ENCODE measurements at places on chromosomes 6 and 20.

GRCh38 chr6:138107078-138107751, at the start of gene PERP:
Gene PERP (minus strand): TSS chr6:138107419. CDS start chr6:138107340, 79 bp downstream.
- no peak for DNase-seq

GRCh38 chr20:46640536-46641311, 10.5 kb downstream of the SLC13A3 start:
- no peak for DNase-seq

- DNase-seq, result no peak
These were observed 49.9 kb downstream of the ILRUN start for GRCh38 chr6:34646714-34647113.

- DNase-seq, result no peak
These were observed 76.8 kb downstream of the OLIG3 start for GRCh38 chr6:137417396-137417795.

GRCh38 chr6:79628466-79629288, 2.5 kb upstream of the SH3BGRL2 start:
- DNase-seq, result no peak

DNA sequence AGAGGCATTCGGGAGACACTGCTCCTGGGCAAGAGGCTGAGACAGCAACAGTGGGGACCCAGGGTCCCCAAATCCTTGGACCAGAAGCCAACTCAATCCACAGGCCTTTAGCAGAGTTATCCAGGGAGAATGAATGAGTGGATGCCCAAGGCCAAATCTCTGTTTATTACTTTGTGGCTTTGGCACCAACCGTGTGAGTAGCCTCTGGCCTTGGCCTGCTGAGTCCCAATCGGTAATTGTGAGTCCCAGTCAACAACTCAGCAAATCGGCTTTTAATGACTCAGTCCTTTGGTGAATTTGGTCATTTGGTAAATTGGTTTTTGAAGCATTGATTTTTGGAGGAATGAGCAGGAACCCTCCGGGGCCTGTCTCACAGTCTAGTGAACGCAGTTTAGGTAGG, 29.1 kb upstream of the ECI2 start:
- DNase-seq, result no peak

- DNase-seq, result peak; percentile 11
These were observed 31.0 kb downstream of the TOMM6 start for GRCh38 chr6:41818271-41819054.

GRCh38 chr6:105051941-105052471, 95.1 kb downstream of the LIN28B start:
- DNase-seq, result no peak

- no peak for DNase-seq
These were observed 62.4 kb downstream of the FAM229B start for GRCh38 chr6:112149719-112150263.

DNA sequence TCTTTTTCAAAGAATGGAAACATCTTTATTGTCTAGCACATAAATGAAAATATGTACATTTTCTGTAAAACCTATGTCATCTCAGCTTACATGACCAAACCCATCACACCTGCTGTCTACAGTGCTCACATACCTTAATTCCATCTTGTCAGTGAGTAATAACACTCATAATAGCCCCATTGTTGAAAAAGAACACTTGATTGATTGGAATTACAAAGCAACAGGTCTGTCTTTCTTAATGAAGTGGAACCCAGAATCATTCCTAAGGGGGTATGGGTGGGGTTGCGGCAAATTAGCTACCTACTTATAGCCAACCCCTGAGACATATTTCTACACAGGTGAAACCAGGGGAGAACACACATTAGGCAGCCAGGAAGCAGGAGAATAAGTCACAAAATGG, 20.2 kb downstream of the ADGRF4 start:
- DNase-seq, result no peak

- no peak for DNase-seq
These were observed 34.6 kb downstream of the QKI start for GRCh38 chr6:163449076-163449475.

DNA sequence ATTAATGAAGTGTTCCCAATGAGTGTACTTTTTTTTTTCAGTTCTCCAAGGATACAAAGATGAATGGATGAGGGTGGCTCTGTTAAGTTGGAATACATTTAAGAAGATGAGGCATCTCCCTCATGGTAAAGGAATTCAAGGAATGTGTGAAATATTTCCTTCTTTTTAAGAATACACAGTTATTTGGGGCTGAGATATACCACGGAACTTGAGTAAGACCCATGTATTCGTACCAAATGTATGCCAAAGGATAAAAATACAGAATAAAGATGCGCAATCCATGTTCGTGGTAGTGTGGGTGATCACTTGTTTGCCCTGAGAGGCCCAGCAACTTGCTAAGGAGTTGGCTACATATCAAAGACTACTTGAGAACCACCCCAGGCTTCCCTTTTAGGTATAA, 164.2 kb upstream of the TCF21 start:
- no peak for DNase-seq

DNA sequence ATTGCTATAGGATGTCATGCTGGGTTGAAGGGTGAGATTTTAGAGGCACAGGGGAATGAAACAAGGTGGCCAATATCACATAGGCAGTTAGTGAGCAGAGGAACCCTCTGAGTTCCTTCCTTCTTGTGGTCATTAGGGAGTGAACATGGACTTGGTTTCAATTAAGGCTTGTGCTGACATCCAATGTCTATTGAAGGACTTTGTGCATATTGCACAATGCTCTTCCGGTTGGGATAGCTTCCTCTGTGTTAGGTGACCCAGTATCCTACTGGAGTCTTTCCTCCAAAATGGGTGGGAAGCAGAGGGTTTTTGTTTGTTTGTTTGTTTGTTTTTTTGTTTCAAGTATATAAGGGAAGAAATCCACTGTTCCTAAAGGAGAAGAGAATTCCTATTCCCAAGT, 98.5 kb downstream of the HDGFL1 start:
- no peak for DNase-seq

- DNase-seq, result no peak
These were observed 99.2 kb downstream of the QKI start for GRCh38 chr6:163513570-163514166.

- DNase-seq, result no peak
These were observed 4.4 kb upstream of the PTPRT start for GRCh38 chr20:43194137-43194536.

- DNase-seq, result no peak
These were observed 114.5 kb downstream of the RALGAPA2 start for GRCh38 chr20:20597966-20598365.

DNA sequence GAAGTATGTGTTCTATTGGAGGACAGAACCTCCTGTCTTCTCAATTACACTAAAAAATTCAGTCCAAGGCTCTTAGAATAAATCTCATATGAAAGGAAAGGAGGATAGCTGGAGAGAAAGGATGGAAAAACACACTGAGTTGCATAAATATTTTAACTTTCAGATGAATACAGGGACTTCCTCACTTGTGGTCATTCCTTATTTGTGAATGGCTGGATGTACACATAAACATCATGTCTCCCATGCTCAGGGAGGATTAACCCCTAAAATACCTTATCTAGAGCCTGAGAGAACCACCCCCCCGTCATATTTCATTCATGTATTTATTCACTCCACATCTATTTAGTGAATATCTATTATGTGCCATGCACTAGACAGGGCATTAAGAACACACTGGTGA, 217.6 kb upstream of the CITED2 start:
- DNase-seq, result no peak

DNA sequence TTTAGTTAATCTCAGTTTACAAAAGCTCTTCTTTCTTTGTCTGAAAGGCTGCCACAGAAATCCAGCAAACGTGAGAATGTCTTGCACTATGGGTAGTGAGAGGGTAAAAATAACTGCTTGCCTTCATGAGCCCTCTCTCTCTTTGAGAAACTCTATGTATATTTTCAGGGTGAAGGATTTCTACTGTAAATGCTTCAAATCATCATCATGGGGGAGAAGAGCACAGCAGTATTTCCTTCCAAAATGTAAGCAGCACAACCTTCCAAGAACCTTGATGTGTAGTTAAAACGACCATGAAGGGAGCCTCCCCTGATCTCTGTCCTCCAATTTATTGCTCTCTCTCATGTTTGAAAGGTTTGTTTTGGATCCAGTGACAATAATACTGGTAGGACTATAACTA, 141.3 kb upstream of the CENPW start:
- DNase-seq, result no peak

DNA sequence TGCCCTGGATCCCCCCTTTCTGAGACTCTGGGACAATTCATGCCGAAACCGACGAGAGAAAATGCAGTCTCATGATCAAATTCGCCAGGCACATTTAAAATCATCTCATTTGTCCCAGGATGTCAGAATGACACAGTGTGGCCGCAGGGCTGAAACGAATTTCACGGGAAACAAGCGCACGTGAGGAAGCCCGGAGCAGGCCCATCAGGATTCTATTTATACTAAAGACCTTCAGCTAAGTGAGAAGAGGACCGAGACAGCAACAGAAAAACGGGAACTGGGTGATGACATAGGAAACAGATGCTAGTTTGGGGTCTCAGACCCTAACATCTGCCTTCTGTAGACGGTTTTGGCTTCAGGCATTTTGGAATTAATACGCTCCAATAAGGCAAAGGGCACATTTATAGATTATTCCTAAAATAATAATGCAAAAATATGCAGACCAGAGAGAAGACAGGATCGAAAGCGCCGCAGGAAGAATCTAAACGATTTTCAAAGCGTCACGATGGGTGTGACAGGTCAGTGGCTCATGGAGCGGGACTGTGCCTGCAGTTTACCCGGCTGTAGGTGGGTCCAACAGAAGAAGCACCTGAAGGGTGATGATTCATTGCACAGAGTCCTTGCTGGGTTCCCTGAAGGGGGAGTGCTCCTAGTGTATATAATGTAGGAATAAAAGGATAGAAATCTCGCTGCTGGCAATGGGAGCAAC, 80.8 kb upstream of the MPC1 start:
- DNase-seq, result peak; percentile 40

DNA sequence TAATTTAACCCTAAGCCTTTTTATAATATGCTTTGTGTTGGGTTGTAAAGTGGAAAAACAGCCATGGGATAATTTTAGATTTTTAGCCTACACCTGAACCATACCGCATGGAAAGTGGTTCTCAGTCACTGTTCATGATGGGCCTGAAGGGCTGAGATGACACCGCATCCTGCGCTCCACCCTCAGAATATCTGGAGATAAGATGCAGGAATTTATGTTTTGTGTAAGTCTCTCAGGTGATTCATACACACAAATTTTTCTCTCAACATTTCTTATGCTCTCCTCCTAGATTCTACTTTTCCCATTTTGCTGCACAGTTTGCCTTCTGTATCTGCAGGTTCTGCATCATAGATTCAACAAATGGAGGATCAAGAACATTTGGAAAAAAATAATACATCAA, 191.3 kb upstream of the PHACTR1 start:
- no peak for DNase-seq

GRCh38 chr20:35039146-35039545, 53.5 kb downstream of the TRPC4AP start:
- DNase-seq, result no peak

DNA sequence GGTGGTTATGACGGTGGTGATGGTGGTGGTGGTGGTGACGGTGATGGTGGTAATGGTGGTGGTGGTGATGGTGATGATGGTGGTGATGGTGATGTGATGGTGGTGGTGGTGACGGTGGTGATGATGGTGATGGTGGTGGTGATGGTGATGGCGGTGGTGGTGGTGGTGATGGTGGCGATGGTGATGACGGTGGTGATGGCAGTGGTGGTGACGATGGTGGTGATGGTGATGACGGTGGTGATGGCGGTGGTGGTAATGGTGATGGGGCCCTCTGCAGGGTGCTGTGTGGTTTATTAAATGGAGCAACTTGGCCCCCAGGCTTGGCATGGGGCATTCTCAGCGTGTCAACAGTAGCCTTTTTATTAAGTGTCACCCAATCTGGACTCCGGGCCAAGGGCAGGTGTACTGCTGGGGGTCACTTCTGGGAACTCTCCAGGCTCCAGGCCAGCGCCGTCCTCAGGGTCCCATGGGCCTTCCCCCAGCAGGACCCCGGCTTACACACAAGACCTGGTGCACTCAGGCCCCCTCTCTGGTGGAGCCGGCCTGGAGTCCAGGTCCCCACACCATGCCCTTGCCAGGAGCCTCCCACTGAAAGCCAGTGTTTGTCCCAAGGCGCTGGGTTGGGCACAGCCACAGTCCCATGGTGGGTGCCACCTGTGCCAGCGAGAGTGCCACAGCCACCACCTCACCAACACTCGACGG, 8.8 kb downstream of the CABLES2 start:
- no peak for DNase-seq

- DNase-seq, result no peak
These were observed 1.4 kb upstream of the HLA-G start for GRCh38 chr6:29826271-29826670.

DNA sequence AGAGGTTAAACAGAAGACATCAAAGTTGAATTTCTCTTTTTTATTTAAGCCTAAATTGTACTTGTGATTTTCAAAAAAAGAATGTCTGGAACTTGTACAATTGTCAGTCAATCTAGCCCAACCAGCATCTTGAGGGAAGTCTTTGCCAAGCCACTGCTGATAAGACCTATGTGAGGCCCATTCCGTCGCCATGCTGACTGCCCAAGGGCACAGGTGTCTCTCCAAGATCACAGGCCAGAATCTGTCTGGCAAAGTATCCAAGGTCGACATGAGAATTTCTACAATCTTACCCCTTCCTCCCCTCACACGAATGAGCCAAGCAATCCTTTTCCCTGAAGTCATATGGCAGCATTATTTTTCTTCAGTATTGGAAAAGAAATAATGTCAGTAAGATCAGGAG, 614.5 kb downstream of the CBLN4 start:
- DNase-seq, result no peak

- peak; percentile 69 for DNase-seq
These were observed 664 bp upstream of the ACTR5 start for GRCh38 chr20:38747495-38748096.

GRCh38 chr6:167678102-167679101, 148.3 kb upstream of the AFDN start:
- no peak for DNase-seq

- no peak for DNase-seq
These were observed at the start of gene MYLK4 for GRCh38 chr6:2750832-2751231. Gene MYLK4 (minus strand): TSS chr6:2750922. CDS start chr6:2749294, 1,628 bp downstream.

DNA sequence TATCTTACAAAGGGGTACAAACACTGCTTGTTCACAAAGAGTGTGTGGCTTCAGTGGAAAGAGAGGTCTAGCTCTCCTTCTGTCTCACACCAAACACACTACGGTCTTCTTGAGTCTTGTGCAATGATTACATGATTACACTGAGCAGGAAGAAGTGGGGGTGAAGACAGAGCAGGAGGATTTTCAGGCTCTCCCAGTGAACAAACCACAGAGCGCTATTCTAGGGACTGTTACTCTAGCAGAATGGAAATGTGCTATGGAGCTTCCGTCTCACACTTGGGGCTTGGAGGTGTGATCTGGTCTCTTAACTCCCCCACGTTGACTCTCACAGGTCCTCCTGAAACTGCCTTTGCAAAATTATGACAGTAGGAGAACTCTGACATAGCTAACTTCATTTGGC, 203.4 kb downstream of the MYLK4 start:
- peak; percentile 81 for DNase-seq

Data from HL-60 (cell line).